Fibroblast of the aortic adventitia (primary cell): ENCODE measurements at places on chromosomes 16 and 17.

- peak; percentile 39 for DNase-seq
Measured at GRCh38 chr16:69187446-69188235, 677 bp downstream of the SNTB2 start.

DNA sequence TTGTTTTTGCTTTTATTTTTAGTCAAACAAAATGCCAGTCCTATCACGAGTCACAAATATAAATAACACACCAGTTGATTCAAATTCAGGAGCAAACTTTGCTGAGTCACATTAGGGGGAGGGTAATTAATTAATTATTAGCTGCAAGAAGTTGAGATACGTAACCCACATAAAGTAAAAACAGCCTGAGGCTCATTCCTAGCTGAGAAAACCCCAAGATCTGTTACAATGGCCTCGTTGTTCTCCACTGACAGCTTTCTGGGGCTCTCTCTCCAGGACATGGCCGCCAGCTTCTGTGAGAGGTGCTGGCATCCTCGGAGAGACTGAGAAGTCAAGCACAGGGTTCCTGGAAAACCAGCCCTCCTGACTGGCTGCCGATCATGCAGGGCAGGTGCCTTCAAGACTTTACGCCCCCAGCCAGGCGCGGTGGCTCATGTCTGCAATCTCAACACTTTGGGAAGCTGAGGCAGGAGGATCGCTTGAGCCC, 11.1 kb downstream of the RAB40B start:
- DNase-seq: no peak

DNA sequence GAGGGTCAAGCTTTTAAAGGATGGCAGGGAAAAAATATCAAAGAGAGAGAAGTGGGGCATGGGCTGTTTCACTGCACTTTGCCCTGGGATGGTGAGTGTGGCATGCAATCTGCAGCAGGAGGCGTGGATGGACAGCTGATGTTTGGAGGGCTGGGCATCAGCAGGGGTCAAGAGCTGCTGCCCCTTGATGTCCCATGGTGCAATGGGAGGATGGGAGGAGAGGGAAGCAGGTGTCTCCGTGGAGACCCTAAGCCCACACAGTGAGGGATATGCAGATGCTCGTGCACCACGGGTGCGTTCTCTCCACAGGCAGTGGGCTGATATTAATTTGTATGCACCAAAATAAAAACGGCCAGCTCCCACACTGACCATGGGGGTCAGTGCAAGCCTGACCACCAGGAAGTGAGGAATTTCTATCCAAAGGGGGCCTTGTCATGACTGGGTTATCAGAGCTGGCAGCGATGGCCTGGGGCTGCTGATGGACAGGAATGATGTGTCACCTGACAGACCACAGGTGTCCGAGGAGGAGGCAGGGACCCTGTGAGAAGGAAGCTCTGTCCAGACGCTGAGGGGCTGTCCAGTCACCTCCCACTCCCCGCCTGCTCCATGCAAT, 183.6 kb downstream of the IRF8 start:
- DNase-seq: no peak

DNA sequence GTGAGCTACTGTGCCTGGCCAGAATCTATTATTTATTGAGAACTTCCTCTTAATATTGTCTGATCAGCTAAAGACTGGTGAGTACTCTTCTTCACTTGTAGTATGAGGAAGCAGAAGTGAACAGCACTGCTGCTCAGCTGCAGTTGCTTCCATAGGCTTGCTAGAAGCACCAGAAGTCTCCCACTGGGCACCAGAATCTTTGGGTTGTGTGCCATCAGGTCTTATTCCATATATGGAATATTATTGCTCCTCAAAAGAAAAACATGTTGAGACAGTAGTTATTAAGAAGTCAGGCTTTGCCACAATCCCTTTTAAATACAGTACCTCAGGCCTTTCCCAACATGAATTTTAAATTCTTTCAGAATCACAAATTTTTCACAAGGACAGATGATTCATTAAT, 17.2 kb downstream of the SNTB2 start:
- no peak for DNase-seq

DNA sequence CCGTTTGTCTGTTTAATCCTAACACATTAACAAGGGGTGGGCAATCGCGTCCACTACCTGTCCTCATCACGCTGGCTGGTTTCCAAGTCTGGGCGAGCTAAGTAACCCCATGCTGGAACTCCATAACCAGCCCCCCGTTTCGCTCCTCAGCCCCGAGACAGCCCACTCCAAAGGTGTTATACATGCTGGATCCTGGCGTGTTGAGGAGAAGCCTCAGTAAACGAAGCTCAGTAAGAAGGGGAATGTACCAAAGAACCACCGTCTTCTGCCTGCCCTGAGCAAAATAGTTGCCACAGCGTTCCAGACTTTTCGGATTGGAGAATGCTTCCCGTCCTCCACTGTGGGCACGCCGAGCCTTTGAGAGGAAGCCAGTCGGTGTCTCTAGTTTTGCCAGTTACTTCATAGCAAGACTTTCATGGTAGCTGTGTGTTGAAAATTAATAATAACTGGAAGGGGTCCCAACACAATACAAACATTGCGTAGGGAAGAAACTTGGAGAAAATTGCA, 16.1 kb upstream of the C17orf78 start:
- DNase-seq: no peak

DNA sequence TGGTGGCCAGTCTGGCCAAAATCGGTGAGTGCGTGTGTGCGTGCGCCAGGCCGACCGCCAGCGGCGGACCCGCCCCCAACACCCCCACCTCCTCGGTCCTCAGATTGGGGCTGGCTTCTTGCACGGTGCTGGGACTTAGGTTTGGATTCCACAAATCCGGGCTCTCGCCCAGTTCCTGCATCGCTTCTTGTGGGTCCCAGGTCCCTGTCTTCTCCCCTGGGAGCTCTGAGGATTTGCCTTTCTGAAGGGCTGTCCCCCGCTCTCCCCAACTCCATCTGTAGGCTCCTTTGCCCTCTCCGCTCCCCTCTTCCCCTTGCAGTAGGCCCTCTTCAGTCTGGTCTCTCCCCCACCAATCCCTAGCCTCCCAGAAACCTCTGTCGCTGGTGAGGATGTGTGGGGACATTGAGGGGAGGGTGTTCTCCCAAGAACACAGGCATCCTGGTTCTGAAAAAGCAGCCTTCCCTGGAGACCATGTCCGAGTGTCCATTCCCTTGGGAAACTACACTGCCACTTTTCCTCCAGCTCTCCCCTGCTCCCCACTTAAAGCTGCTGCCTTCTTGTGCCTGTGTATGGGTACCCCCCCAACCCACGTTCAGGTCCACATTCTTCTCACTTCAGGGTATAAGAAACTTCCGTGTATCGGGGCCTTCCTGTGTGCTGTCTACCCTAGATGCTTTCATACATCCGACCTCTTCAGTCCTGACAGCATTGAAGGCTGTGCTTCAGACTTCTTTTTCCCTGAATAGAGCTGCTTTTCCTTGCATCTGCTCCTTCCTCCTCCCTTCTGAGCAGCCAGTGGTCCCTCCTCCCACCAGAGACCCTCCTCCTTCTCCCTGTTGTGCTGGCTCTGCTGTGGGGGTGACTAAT, 632 bp downstream of the SLC9A5 start:
- no peak for DNase-seq

DNA sequence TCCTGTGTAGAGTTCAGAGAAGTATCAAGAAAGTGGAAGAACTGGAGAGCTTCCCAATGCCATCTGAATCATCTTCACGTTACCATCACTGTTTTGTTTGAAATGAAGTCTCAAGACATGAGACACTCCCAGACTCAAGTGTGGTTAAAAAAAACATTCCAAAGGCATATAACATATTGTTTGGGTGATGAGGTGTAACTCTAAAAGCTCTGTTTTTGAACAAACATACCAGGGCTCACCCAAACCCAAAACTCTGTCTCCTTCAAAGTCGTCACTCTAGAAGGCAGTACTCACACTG, 6.3 kb upstream of the ZCCHC14 start:
- peak; percentile 68 for DNase-seq

GRCh38 chr17:44708401-44709263, at the start of gene DBF4B:
Gene DBF4B (plus strand): TSS chr17:44708665. CDS start chr17:44708821, 156 bp downstream.
- peak; percentile 95 for DNase-seq

- no peak for DNase-seq
Measured at GRCh38 chr16:85284141-85284817, 172.0 kb upstream of the CIBAR2 start.

DNA sequence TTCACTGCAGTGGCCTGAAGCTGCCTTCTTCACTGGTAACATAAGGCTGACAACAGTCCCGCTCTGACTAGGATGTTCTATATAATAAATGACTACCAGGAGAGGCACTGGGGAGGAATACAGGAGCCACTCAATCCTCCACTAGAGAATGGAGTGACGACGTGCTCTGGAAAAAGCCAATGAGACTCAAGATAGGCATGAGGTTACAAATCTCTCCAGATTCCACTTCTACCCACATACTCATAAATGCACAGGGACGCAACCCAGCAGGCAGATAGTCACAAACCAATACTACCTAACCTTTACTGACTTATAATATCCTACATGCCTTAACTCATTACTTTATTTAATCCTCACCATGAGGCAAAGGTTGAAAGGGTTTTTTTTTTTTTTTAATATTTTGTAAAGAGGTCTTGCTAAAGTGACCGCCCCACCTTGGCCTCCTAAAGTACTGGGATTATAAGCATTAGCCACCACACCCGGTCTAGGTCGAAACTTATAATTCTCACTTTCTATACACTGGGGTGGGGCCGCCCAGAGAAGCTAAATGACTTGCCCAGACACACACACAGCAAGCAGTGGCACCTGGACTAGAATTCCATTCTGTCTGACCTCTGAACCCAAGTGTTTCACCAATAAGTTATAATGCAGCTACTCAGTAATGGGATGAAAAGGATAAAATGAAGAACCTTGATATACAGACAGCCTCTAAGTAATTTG, 33.7 kb downstream of the TOM1L2 start:
- DNase-seq: no peak

GRCh38 chr17:2978991-2979390, 84.4 kb downstream of the OR1D5 start:
- no peak for DNase-seq

DNA sequence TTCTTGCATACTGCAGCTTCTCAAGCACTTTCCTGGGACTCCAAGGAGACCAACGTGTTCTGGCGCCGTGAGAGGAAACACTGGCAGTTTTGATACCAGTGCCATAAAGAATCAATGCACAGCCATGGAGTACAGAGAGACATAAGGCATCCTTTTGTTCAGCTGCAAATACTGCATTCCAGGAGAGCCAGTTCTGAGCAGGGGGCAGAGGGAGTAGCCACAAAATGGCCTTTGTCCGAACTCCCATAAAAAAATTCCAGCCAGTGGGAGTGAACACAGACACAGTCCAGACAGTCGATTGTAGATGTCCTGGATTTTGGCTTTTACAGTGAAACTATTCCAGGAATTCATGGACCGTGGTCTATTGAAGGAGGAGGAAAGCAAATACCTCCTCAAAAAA, 36.2 kb upstream of the TEKT3 start:
- peak; percentile 78 for DNase-seq

- no peak for DNase-seq
Measured at GRCh38 chr17:38796451-38797157, 2.8 kb downstream of the PIP4K2B start.

DNA sequence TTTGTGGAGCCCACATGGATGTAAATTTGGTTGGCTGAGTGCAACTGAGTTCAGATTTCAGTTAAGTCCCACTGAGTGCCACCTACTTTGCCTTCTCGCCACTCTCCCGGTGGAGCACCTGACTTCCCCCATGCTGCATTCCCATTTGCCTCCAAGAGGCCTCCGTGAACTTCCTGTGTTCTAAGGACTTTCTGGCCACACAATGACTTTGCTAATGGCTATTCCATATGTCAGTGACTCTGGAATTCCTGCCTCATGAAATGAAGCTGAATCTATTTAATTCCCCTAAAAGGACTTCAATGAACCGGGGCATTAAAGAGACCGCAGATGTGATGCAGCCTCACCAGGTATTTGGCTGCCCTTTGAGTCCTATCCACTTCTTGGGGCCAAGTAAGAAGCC, 29.9 kb downstream of the ABCC12 start:
- DNase-seq: no peak

- DNase-seq: no peak
Measured at GRCh38 chr16:77591347-77591746, 131.0 kb upstream of the NUDT7 start.

GRCh38 chr17:55726440-55726839, 3.8 kb upstream of the TMEM100 start:
- DNase-seq: peak; percentile 100

GRCh38 chr16:50673496-50674275, 7.4 kb downstream of the SNX20 start:
- no peak for DNase-seq

- no peak for DNase-seq
Measured at GRCh38 chr16:23378256-23378655, 74.7 kb downstream of the COG7 start.

DNA sequence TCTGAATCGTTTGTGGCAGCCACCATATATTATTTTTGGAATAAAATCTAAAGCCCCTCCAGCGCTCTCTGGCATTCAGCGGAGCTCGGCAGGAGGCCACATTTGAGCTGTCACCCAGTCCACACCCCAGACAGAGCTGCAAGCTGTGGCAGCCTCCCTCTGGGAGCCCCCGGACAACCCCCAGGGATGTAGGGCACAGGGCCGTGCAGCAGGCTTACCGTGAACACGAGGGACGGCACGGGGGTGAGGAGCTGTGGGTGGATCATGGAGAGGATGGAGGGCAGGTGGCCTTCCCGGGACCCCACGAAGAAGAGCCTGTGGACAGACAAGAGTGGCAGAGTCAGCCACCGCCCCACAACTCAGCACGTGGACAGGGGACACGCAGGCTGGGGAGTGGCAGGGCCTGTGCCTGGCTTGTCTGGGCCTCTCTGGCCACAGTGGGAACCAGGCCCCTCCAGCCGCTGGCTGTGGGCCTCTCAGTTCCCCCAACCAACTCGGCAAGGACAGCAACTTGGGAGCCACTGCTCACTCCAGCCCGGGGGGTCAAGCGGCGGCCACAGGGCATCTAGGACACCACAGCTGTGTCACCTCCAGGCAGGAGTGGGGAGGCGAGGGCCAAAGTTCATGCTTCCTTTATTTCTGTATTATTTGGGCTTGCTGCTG, 31.5 kb downstream of the SLC7A5 start:
- DNase-seq: no peak

- DNase-seq: no peak
Measured at GRCh38 chr16:27106305-27106704, 39.6 kb downstream of the C16orf82 start.

DNA sequence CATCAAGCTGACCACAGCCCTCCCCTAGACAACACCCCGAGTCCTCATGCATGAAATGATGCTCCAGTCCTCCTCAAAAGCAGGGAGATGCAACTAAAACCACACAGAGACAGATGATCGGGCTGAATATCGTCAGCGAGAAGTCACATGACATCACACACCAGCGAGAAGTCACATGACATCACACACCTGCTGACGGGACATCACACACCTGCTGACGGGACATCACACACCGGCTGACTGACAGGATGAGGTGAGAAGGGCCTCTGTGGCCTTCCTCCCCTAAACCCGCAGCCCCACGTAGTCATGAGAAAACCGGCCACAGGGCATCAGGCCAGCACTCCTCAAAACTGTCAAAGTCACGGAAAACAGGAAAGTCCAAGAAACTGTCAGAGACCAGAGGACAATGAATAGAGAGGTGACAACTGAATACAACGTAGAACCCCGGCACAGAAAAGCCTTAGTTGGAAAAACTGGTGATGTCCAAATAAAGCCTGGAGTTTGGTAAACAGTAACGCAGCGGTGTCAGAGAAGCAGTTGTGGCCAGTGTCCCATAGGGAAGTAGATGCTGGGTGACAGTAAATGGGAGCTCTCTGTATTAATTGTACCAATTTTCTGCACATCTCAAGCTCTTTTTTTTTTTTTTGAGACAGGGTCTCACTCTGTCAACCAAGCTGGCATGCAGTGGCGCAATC, 14.3 kb downstream of the LITAF start:
- DNase-seq: no peak
